ENCODE measurements at places on chromosomes 11 and 22. TPM values are rescaled to one million over a fixed set of nuclear protein-coding genes. Genes with fewer than 3 reads are reported as not detected.

Gene PPFIA1
- 60.8 TPM for polyA plus RNA-seq

Gene ALDH3B2
- polyA plus RNA-seq = 2.8 TPM

Gene RASL10A
- 0.40 TPM for polyA plus RNA-seq

Gene ZNF202
- polyA plus RNA-seq = 23.5 TPM

Gene KDM4E
- 0.47 TPM for polyA plus RNA-seq

Gene CARD18
- not detected for polyA plus RNA-seq

Gene PDGFD
- polyA plus RNA-seq = 23.4 TPM

Gene MOGAT2
- 1.1 TPM for polyA plus RNA-seq

Gene POLR3H
- 30.5 TPM for polyA plus RNA-seq

Gene MYRF
- polyA plus RNA-seq = 23.1 TPM

Gene TRIM48
- not detected for polyA plus RNA-seq

DNA sequence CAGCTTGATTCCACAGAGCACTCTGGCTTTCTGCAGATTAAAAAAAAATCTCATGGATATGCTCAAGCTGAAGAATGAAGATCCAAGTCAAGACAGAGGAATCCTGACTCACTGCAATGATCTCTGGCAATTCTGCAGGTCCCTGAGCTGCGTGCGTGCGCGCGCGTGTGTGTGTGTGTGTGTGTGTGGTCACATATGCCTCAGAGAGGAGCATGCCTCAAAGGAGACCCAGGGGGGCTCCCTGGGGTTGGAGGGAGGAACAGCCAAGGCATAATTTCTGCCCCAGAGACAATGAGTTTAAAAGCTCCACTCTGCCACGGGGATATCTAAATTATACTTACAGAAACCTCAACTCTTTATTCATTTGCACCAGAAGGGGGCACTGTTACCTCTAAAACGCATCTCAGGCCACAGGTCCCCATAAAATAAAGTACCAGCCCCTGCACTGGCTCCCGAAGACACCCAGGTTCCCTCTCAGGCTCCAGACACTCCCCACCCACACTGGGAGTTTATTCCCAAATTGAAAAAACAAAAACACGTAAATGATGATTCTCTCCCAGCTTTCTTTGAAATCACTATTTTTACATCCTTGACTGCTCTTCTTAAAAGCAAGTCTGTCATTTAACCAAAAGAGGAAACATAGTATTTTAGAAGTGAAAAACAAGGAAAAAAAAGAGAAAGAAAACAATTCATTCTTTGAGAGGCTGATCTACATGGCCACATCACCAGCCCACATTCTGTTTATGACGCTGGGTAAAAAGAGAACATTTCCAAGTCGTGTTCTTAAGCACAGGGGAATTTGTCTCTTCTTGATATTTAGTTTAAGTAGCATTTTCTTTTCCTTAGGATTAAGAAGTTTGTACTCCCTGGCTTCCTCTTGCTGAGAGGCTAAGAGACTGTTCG is 401.0 kb downstream of the LARGE1 start:
- DNase-seq = peak; percentile 77

DNA sequence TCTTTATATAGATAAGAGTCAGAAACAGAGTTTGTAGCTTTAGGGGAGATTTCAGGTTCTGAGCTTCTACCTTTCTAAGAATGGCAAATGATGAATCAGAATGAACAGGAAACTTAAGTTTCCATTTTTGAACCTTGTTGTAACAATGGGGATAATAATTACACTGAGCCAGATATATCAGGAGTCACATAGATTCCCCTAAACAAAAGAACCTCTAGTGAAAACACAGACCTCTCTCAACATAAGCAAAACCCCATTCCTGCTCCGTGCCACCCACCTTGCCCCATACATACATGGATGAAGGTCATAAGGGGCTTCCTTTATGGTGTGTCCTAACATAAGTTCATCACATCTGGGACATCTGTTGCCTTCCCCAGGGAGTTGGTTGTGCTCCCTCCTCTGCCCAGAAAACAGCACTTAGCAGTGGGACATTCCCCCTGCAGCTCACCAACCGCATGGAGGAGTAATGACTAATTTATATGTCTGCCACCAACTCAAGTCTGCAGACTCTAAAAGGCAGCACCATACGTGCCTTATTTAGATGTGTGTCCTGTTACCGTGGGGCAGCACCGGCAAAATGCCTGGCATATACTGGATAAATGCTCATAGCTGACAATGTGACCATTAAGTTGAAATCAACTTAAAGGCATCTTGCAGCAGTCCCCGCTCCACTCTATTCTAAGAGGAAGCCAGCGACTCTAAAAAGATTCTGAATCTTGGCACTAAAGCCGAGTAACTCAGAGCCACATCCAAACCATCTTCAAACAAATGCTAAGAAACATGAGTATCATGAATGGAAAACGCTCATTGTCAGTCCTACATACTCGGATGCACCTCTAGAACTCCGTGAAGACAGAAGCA is 8.0 kb downstream of the JAML start:
- DNase-seq = no peak

GRCh38 chr11:65434667-65435410 is 12.2 kb downstream of the NEAT1 start:
- DNase-seq = no peak

DNA sequence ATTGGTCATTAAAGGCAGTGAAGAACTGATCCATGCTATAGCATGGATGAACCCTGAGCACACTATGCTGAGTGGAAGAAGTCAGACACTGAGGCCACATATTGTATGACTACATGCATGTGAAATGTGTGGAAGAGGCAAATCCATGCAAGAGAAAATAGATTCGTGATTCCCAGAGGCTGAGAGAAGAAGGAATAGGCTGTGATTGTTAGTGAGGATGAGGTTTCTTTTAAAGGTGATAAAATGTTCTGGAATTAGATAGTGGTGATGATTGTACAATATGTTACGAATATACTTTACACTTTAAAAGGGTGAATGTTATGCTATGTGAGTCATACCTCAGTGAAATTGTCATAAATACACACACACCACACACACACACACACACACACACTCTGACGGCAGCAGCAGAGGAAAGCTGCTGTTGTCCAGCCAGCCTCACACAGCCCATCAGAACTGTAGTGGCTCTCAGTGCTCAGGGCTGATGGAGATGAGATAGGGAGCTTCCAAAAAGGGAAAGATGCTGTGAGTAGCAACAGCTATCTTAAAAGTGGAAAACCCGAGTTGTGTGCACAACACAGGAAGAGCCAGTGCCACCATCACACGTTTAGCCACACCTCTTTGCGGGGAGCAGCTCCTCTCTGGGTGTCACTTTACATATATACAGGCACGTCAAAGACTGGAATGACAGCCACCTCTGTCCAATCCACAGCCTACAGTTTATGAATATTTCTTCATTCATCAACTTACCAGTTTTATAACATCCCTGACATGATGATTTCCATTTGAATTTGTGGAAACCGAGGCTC is 153.0 kb downstream of the SPATA19 start:
- no peak for DNase-seq

DNA sequence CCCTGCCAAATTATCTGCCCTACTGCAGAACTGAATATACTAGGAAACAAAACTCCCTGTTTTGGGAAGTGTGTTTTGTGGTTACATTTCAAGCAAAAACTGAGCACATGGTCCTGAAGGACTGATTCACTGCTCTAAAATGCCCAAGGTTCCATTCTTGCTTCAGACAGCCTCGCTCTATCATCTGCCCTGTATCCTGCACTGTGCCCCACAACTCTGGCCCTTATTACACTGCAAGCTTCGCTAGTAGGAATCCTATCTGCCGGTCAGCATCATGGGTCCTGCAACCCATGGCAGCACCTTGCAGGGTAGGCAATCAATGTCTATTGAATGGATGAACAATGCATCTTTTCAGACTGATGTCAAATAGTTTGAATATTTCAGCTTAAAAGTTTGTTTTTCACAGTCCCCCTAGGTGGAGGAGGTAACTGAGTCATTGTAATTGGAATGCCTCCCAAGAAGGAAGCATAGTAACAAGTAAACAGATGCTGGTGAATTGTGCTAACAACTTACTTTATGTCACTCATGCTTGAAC is 21.3 kb downstream of the LAYN start:
- no peak for DNase-seq

GRCh38 chr11:88327061-88327460 is 10.5 kb downstream of the CTSC start:
- no peak for DNase-seq

GRCh38 chr11:115220423-115220822 is 283.8 kb downstream of the CADM1 start:
- DNase-seq = no peak

GRCh38 chr11:34276352-34276864 is 81.4 kb downstream of the ABTB2 start:
- DNase-seq = no peak

DNA sequence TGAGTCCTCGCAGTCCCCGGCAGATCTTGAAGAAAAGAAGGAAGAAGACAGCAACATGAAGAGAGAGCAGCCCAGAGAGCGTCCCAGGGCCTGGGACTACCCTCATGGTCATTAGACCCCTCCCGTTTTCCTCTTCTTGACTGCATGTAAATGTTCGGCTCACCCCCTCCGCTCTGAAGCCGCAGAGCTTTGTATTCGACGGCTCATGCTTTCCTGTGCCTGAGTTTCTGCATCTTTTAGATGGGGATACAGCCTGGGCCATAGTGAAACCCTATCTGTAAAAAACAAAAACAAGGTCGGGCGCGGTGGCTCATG is 7.7 kb downstream of the USP18 start:
- DNase-seq = no peak

DNA sequence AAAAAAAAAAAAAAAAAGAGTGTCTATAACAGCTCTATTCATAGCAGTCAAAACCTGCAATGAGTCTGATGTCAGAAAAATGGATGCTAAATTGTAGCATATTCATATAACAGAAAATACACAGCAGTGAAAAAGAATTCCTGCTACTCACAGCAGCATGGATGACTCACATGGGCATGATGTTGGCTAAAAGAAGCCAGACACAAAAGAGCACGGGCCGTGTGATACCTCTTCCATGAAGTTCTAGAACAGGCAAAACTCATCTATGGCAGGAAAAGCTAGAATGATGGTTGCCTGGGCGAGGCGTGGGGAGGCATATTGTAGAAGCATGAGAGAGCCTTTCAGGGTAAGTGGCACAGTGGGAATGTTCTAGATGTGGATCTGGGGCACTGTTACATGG is 18.9 kb downstream of the PLAAT3 start:
- DNase-seq = no peak

DNA sequence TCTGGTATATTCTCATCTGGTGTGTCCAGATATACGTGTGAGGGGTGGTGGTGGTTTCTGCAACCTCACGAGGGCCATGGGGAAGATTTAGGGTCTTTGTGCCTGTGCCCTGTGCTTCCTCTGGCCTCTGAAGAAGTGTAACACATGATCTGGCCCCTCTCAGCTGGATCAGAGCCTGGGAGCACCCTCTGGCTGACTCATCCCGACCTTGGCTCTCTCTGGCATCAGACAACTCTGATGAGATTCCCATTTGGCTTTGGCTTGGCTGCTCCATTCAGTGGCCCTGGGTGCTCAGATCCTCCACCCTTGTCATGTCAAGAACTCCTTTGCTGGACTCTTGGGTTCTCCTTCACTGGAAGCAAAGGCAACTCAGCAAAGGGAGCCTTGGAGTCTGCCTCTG is 45.2 kb downstream of the RASSF10 start:
- DNase-seq = no peak

- no peak for DNase-seq
Observed at GRCh38 chr22:45896153-45896951, 80.6 kb downstream of the WNT7B start.

- no peak for DNase-seq
Observed at GRCh38 chr11:129846508-129847335, 31.1 kb downstream of the TMEM45B start.

DNA sequence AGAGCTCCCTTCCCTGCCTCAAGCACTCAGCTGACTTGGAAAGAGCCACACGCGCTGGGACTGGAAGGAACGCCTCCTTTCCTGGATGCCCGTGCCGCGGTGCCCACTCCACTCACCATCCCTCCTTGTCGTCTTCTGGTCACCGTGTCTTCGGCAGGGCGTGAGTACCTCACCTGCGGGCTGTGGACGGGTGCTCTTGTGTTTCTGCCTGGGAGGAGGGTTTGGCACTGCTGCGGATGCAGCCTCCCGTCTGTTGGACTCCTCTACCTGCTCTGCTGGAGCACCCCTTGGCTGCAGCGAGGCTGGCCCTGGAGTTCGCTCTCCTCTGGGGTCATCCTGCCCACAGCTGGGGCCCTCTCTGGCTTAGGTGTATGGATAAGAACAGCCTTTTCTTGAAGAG is 612.7 kb downstream of the BRD1 start:
- DNase-seq = no peak
